ENCODE measurements at places on chromosomes 5 and 9.

GRCh38 chr9:109319626-109320241 is 1.1 kb downstream of the EPB41L4B start:
- DNase-seq: peak; percentile 13

DNA sequence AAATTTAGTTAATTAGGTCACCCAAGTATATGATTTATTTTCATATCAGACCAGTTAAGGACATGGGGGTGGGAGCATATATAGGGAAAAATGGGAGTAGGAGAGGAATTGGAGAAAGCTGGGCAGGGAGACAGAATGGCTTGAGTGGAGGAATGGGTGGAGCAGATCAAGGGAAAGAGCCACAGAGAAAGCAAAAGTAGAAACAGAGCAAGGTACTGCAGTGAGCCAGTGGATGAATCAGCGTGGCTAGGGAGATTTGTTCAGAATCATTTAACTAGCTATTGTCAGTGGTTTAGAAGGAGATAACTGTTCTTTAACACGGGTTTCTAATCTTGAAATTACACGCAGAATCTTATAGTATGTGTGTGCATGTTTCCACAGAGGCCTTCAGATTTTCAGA is 37.4 kb downstream of the SNX24 start:
- DNase-seq: no peak

GRCh38 chr5:119390404-119390803 is 34.6 kb downstream of the TNFAIP8 start:
- no peak for DNase-seq

GRCh38 chr5:107796797-107797196 is 126.1 kb upstream of the EFNA5 start:
- DNase-seq: no peak

GRCh38 chr5:132813599-132814502 is 749 bp downstream of the SOWAHA start:
- peak; percentile 38 for DNase-seq
